ENCODE measurements at places on chromosomes 3 and 15.

DNA sequence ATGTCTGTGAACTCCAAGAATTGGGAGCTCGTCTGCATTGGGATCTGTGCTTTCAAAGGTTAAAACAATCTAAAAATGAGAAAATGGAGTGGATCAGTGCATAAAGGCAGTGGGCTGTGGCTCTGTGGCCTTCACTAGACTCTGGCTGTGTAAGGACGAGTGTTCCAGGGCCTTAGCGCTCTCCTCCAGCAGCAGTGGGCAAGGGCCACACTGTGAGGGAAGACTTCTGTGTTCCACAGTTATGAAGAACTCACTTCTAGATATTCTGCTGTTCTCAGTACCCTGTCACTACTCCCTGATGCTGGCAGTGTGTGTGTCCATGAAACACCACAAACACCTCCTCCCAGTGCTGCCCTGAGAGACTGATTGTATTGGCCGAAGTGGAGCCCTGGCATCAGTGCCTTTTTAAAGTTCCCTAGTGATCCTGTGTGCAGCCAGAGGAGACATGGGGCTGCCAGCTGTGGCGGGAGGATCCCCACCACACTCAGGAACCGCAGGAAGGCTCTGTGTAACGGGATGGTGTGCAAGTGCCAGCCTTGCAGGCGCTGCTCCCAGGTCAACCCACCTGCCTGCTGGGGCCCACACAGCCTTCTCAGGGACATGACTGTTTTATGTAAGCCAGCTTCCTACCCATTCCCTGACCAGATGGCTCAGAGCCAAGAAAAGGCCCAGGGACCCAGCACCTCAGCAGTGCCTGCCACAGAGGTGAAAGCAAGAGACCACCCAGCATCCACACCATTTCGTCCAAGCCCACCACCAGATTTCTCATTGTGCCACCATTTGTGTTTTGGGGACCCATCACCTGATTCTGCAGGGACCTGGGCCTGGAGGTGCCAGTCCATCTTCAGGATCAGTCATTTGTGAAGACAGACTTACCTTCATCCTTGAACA is 40.4 kb downstream of the ABTB1 start:
- DNase-seq = no peak

DNA sequence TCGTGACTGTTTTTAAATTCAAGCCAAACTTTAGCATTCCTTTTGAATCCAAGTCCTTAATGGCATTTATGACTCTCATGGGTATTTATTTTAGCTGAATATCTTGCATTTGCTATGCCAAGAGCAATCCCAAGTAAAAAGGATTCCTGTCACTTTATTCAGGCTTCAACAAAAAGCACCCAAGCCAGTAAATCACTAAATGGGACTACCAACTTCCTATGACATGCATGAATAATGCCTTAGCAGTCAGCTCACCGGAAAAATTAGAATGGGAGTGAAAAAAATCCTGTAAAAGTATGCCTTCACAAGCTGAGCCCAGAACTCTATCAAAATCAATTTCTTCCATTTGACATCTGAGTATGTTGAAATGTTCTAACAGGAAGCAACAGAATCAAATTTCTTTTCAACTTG is 1297.9 kb downstream of the ROBO2 start:
- DNase-seq = no peak

GRCh38 chr3:57041674-57042073 is 18.8 kb upstream of the SPATA12 start:
- DNase-seq = no peak

GRCh38 chr3:21533002-21533401 is 218.0 kb downstream of the ZNF385D start:
- DNase-seq = no peak

GRCh38 chr15:41942886-41943285 is 29.5 kb downstream of the EHD4 start:
- DNase-seq = no peak

GRCh38 chr15:101579631-101580163 is 72.5 kb downstream of the TM2D3 start:
- DNase-seq = no peak

GRCh38 chr15:57866149-57866736 is 159.7 kb downstream of the POLR2M start:
- no peak for DNase-seq

DNA sequence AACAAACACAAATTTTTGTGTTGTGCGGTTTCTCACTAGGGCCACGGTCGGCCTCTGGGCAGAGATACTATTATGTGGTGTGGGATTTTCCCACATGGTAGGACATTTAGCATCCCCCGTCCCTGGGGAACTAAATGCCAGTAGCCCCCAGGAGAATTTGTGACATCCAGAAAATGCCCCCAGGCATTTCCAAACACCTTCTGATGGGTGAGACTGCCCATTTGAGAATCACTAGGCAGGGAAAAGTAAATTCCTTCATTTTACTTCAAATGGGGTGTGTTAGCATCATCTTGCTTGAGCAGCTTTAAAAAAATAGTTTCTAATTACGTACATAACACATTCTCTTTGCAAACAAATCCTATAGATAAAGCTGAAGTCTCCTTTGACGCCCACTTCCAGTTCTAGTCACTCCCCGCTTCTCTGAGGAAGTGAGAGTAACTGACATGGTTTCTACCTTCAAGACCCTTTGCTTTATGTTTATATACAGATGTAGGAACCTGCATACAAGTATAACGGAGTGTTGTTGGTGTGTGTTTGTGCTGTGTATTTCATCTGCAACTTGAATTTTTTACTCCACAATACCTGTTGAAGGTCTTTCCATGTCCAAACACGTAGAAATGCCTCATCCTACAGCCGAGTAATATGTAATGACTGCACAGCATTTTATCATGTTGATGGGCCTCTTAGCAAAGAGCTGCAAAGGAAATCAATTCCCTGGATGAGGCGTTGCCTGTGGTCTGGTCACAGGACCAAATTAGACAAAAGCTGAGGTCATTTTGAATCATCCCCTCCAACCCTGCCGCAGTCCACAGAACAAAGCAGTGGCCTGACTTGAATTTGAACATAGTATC is 31.4 kb upstream of the ZBTB38 start:
- no peak for DNase-seq

GRCh38 chr3:171417137-171417536 is 43.1 kb downstream of the TNIK start:
- DNase-seq = no peak

- no peak for DNase-seq
Measured at GRCh38 chr3:20078194-20078714, 38.0 kb downstream of the KAT2B start.

DNA sequence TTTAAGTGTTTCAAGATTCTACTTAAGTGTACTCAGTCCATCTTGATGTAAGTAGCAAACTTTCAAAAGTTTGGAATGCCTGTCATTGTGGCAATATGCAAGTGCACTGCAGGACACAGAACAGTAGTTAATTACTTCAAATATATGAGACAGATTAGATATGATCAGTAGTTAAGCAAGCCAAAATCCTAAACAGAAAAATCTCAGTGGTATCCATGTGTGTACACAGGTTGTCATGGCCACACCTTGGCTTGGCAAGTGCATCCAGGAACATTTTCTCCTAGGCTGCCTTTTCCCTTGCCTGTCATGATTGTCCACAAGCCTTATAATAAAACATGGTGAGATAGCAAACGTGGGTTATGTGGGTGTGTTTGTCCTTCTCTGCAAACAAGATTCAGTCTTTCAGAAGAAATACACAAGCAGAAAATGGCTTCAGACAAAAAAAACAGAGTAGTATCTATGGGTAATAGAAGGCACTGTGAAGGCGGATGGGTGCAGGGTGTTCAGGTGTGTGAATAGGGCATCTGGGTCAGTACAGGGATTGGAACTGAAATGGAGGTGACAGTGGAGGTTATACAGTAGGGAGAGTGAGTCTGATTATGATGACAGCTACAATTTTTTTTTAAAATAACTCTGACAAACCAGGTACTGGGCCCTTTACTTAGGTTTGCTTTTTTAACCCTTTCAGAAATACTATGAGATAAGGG is 229.0 kb upstream of the LRIG1 start:
- DNase-seq = no peak

DNA sequence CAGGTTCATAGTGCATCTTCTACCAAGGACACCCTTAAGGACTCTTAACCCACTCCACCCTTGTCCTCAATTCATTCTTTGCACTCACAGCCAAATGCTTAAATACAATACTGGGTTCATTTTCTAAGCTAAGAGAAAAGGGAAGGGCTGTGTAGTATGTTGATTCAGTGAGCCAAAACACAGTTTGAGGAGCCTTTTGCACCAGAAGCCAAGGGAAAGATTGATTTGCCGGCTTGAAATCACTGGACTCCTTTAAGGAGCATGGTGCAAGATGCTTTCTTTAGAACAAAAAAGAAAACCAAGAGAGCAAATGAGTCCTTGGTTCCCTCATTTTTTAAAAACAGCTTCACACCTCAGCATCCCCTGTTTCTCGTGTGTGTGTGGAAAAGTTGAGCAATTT is 47.8 kb downstream of the BOC start:
- DNase-seq = no peak

DNA sequence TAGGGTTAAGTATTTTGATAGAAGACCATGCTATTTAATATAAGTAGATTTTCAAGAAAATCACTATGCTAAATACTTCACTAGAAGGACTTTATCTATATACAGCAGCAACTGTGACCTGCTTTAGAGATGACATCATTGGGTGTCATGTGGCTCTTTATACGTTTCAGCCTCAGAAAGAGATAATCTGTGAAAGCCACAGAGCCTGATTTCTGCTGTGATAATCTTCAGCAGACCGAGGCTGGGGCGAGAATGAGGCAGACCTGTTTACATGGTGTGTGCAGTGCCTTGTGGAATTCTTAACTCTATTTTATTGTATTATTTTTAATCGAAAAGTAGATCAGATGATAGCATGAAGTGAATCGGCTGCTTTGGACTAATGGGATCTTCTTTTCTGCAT is 471.2 kb downstream of the MFSD1 start:
- DNase-seq = no peak

- DNase-seq = no peak
Measured at GRCh38 chr3:66361356-66361755, 139.5 kb downstream of the LRIG1 start.

GRCh38 chr3:117499189-117499870 is 789.8 kb downstream of the TUSC7 start:
- DNase-seq = no peak

- DNase-seq = no peak
Measured at GRCh38 chr3:119298565-119298941, 4.4 kb downstream of the ARHGAP31 start.

GRCh38 chr3:123300583-123300982 is 98.8 kb downstream of the SEC22A start:
- no peak for DNase-seq

- no peak for DNase-seq
Measured at GRCh38 chr15:94910166-94910565, 678.8 kb downstream of the MCTP2 start.

GRCh38 chr3:38616111-38616510 is 33.4 kb downstream of the SCN5A start:
- no peak for DNase-seq

- DNase-seq = no peak
Measured at GRCh38 chr3:187031934-187032333, 101.6 kb downstream of the ST6GAL1 start.

DNA sequence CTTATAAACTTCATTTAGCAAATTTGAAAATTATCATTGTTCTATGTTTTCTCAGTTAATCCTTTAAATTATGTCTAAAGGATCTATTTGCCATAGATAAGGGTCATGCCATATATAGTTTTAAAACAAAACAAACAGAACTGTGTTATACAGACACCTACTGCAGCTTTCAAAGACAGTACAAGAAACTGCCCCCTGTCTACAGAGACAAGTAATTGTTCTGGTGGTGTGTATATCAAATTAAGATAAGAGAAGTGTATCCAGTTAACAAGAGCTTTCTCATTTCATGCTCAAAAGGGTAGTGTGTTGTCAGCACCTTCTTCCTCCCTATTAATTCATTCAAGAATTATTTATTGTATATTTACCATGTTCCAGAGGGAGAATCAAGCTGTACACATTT is 201.2 kb downstream of the FMN1 start:
- no peak for DNase-seq

GRCh38 chr3:28951772-28952556 is 328.9 kb upstream of the RBMS3 start:
- DNase-seq = no peak

GRCh38 chr3:148742118-148742517 is 44.4 kb downstream of the AGTR1 start:
- no peak for DNase-seq

- no peak for DNase-seq
Measured at GRCh38 chr3:151437906-151438305, 23.0 kb downstream of the IGSF10 start.

DNA sequence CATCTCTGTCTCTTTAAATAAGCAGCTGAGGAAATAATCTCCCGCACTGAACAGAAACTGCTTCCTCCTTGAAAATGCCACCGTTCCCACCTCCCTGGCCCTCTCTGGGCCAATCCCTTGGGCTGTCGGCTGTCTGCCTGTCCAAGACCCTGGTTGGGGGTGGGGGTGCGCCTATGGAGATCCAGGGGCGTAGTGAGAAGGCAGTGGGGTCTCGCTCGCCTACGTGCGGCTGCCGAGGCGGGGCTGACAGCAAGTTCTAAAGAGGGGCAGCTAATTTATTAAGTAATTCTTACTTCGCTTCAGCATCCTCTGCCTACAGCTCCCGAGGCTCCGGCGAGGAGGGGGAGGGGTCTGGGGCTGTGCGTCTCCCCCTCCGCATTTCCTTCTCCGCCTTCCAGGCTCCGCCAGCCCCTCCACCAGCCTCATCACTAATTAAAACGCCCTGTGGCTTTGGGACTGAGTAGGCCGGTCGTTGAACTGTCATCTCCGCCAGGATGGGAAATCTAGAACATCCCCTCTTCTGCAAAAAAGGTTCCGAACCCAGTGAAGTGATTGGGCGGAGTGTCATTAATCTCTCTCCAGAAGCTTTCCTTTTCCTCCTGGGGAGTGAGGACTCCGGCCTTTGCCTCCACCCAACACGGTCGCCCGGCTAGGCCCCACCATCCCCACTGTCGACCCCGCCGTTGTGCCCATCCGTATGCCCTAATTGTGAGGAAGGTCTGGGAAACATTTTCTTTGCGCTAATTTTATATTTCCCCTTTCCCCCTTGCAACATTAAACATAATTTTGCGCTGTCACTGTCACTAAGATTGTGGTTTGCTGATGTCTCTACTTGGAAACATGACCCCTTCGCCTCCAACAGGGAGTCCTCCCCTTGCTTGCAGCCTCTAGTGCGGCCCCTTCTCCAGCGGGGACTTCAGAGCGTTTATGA is 16.9 kb downstream of the NR2F2 start:
- no peak for DNase-seq

GRCh38 chr3:9781551-9781950 is 10.7 kb downstream of the TADA3 start:
- DNase-seq = no peak

DNA sequence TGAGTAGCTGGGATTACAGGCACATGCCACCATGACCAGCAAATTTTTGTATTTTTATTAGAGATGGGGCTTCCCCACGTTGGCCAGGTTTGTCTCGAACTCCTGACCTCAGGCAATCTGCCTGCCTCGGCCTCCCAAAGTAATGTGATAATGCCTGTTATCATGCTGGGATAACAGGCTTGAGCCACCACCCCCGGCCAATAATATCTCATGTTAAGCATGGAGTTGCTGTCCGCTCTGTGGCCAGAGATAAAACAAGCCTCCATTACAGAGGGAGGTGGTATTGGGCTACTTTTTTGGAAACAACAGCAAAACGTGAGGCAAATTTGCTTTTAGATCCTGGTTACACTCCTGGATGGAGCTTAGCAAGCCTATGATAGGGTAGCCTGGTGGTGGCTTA is 32.9 kb upstream of the ALG1L2 start:
- DNase-seq = no peak

GRCh38 chr3:5317557-5317956 is 130.1 kb downstream of the EDEM1 start:
- DNase-seq = no peak

Measured in D721Med (cell line).